CD14-positive monocyte (primary cell): ENCODE measurements at places on chromosomes 16 and 17. TPM values are rescaled to one million over a fixed set of nuclear protein-coding genes. Genes with fewer than 3 reads are reported as not detected.

DNA sequence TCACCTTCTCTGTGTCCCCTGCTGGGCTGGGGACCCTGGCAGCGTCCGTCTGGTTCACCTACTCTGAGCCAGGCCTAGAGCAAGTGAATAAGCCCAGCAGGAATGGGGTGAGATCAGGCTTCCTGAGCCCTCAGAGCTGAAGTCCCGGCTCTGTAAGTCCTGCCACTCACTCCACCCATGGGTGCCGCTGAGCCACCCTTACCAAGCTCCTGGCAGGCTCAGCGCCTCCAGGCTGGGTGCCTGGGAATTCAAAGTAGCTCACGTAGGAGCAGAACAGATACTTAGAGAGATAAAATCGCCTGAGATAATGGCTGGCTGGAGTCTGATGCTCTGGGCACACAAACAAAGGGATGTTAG lies 9.8 kb upstream of the LASP1NB start:
- H3K4me1 ChIP-seq = no peaks in the 10 kb centered on the region
- no peaks in the 10 kb centered on the region for H3K27me3 ChIP-seq
- DNase-seq = no peak
- H3K4me3 ChIP-seq = no peak overlapping the region
- peaks cover 100% of the 10 kb centered on the region for H3K36me3 ChIP-seq

DNA sequence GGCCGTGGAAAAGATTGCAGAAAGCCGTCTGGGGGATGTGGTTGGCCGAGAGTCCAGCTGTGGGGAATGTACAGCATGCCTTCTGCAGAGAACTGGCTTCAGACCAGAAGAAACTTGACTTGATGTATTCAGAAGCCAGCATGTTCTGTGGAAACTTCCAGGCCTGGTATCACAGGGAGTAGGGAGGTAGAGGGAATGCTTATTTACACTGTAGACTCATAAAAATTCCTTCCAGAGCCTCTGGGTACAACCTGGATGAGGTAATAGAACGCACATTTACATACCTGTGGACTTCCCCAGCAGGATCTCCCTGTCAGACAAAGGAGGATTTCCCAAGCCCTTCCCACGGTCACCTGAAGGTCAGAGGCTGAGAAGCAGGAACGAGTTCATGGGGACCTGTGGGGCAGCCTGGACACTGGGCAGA lies 11.8 kb upstream of the GAS7 start:
- DNase-seq = no peak
- no peaks in the 10 kb centered on the region for H3K36me3 ChIP-seq
- H3K27ac ChIP-seq = no peak overlapping the region
- H3K4me1 ChIP-seq = peaks cover 28% of the 10 kb centered on the region
- no peak overlapping the region for H3K4me3 ChIP-seq
- no peaks in the 10 kb centered on the region for H3K27me3 ChIP-seq

DNA sequence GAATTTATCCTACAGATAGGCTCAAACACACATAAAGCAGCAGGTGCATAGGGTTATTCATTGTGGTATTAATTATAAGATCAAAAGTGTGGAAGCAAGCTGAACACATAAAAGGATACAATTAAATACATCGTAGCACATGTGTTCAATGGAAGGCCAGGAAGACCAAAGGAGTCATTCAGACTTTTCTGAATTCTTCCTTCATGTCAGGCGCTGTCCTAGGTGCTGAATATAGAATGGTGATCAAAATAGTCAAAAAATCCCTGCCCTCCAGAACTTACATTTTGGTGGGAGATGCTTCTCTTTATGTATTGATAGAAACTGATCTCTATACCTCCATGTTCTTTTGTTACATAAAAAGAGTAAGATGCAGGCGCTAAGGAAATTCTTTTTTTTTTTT lies 439.0 kb upstream of the ASIC2 start:
- no peak overlapping the region for H3K4me3 ChIP-seq
- no peak for DNase-seq
- no peak overlapping the region for H3K27ac ChIP-seq

- H3K4me3 ChIP-seq = no peak overlapping the region
- no peaks in the 10 kb centered on the region for H3K36me3 ChIP-seq
- no peaks in the 10 kb centered on the region for H3K27me3 ChIP-seq
- no peak overlapping the region for H3K27ac ChIP-seq
- DNase-seq = no peak
These were observed 51.2 kb downstream of the SYCE1L start for GRCh38 chr16:77250400-77250799.

- no peak for DNase-seq
- no peaks in the 10 kb centered on the region for H3K4me1 ChIP-seq
- no peak overlapping the region for H3K4me3 ChIP-seq
These were observed 867.7 kb upstream of the EEF2KMT start for GRCh38 chr16:5965321-5965720.

DNA sequence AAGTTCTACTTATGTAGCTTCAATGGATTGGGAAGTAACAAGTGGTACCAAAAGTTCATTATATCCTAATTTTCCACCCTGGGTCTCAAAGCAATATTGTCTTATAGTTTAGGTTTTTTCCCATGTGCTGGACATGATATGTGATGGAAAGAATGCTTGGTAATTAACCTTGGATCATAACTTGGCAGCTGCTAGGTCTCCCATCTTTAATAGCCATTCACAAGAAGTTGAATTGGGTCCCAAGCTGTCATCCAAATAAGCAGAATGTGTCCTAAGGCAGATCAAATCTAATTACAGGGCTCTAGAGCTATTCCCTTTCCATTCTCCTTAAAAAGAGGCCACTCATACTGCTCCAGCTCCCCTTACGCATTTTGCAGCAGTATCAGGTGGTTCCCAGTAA lies 44.7 kb upstream of the KCNJ16 start:
- H3K27ac ChIP-seq = no peak overlapping the region
- no peaks in the 10 kb centered on the region for H3K36me3 ChIP-seq
- H3K4me3 ChIP-seq = no peak overlapping the region
- DNase-seq = no peak
- H3K27me3 ChIP-seq = no peaks in the 10 kb centered on the region

GRCh38 chr17:68820825-68821481 lies 134.2 kb downstream of the ABCA8 start:
- no peak overlapping the region for H3K4me3 ChIP-seq
- no peak overlapping the region for H3K27ac ChIP-seq
- no peak for DNase-seq
- H3K27me3 ChIP-seq = no peaks in the 10 kb centered on the region

GRCh38 chr17:29645515-29646051 lies 22.9 kb upstream of the CORO6 start:
- no peaks in the 10 kb centered on the region for H3K27me3 ChIP-seq
- H3K36me3 ChIP-seq = peaks cover 99% of the 10 kb centered on the region
- DNase-seq = no peak
- no peaks in the 10 kb centered on the region for H3K4me1 ChIP-seq
- H3K4me3 ChIP-seq = no peak overlapping the region
- H3K27ac ChIP-seq = no peak overlapping the region

DNA sequence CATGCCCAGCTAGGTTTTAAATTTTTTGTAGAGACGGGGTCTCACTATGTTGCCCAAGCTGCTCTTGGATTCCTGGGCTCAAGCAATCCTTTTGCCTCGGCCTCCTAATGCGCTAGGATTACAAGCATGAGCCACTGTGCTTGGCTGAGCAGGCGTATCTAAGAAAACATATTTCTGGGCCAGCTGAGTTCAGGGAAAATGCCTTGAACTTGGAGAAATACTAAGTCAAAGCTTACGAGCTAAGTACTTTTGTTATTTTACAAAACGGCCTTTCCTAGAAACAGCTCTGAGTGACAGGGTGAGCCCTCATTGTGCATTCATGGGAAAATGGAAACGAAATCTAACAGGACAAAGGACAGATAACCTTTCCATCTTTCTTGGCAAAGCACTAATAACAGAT lies 24.7 kb downstream of the DNAI2 start:
- no peak for DNase-seq
- H3K4me3 ChIP-seq = no peak overlapping the region
- no peaks in the 10 kb centered on the region for H3K27me3 ChIP-seq
- H3K36me3 ChIP-seq = no peaks in the 10 kb centered on the region
- H3K27ac ChIP-seq = no peak overlapping the region

GRCh38 chr17:77649717-77650211 lies 308.7 kb upstream of the TNRC6C start:
- DNase-seq = no peak
- H3K27ac ChIP-seq = no peak overlapping the region
- no peaks in the 10 kb centered on the region for H3K27me3 ChIP-seq
- H3K4me3 ChIP-seq = no peak overlapping the region
- no peaks in the 10 kb centered on the region for H3K36me3 ChIP-seq
- H3K4me1 ChIP-seq = no peaks in the 10 kb centered on the region

GRCh38 chr17:78383725-78384471 lies 5.4 kb downstream of the PGS1 start:
- H3K4me1 ChIP-seq = peaks cover 99% of the 10 kb centered on the region
- H3K27me3 ChIP-seq = no peaks in the 10 kb centered on the region
- no peaks in the 10 kb centered on the region for H3K36me3 ChIP-seq
- no peak overlapping the region for H3K4me3 ChIP-seq
- peak overlapping the region; percentile 99 for H3K27ac ChIP-seq

DNA sequence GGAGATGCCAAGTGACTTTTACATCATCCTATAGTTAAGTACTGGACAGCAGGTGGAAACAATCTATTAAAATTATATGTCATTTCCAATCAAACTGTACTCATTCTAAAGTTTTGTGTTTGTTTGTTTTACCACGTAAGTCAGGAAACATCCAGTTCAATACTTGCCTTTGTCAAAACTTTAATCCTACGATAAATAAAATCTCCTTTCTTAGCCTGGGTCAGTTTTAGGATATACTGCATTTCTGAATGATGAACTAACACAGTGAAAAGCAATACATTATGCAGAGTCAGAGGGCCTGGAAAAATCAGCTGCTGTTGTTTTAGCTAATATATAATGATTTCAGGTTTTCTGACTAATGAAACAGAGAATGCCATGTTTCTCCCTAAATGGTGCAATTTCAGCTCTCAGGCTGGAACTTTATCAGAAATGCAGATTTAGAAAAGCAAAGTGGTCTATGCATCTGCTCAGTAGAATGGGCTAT lies 756.4 kb downstream of the CDH11 start:
- no peak for DNase-seq
- H3K4me3 ChIP-seq = no peak overlapping the region
- H3K27ac ChIP-seq = no peak overlapping the region
- no peaks in the 10 kb centered on the region for H3K36me3 ChIP-seq

GRCh38 chr16:4882633-4883285 lies 35.5 kb downstream of the UBN1 start:
- no peaks in the 10 kb centered on the region for H3K4me1 ChIP-seq
- H3K4me3 ChIP-seq = no peak overlapping the region
- no peak for DNase-seq
- peaks cover 78% of the 10 kb centered on the region for H3K36me3 ChIP-seq
- no peak overlapping the region for H3K27ac ChIP-seq

DNA sequence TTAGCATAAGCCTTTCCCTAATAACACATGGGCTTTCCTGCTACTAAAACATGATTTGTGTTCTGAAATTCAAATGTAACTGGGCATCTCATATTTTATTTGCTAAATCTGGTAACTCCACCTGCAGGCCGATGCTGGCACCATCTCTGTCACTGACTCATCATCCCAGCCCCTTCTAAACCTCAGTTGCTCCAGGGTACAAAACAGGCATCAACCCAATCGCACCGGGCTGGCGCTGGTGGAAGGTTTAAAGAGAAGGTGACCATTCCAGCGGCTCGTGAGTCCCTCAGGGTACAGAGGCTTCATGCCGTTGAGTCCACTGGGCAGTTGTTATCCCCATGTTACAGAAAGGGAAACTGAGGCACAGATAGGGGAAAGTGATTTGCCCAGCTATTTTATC lies 27.1 kb downstream of the PPL start:
- no peaks in the 10 kb centered on the region for H3K36me3 ChIP-seq
- no peaks in the 10 kb centered on the region for H3K4me1 ChIP-seq
- no peak overlapping the region for H3K4me3 ChIP-seq
- DNase-seq = no peak

DNA sequence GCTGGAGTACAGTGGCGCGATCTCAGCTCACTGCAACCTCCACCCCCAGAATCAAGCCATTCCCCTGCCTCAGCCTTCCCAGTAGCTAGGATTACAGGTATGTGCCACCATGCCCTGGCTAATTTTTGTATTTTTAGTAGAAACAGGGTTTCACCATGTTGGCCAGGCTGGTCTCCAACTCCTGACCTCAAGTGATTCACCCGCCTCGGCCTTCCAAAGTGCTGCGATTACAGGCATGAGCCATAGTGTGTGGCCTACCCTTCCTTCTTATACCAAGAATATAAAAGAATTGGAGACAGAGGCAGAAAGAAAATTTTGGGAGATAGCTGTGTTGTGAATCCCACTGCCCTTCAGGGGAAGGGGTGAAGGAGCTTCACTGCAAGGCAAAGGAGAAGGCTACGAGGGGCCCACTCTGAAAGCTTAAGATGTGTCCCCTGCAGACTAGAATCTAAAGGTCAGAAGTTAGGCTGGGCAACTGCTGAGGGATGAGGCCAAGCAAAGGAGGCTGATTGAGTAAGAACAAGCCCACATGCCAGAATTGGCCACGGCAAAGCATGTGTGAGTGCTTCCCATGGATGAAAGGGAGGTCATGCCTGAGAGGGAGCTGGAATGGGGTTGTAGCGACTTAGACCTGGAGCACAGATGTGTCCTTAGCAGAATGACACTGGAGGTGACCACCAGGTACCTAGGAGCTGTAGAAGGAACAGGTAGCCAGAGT lies 8.4 kb upstream of the CRYBA1 start:
- H3K27me3 ChIP-seq = no peaks in the 10 kb centered on the region
- no peaks in the 10 kb centered on the region for H3K36me3 ChIP-seq
- H3K4me3 ChIP-seq = no peak overlapping the region

DNA sequence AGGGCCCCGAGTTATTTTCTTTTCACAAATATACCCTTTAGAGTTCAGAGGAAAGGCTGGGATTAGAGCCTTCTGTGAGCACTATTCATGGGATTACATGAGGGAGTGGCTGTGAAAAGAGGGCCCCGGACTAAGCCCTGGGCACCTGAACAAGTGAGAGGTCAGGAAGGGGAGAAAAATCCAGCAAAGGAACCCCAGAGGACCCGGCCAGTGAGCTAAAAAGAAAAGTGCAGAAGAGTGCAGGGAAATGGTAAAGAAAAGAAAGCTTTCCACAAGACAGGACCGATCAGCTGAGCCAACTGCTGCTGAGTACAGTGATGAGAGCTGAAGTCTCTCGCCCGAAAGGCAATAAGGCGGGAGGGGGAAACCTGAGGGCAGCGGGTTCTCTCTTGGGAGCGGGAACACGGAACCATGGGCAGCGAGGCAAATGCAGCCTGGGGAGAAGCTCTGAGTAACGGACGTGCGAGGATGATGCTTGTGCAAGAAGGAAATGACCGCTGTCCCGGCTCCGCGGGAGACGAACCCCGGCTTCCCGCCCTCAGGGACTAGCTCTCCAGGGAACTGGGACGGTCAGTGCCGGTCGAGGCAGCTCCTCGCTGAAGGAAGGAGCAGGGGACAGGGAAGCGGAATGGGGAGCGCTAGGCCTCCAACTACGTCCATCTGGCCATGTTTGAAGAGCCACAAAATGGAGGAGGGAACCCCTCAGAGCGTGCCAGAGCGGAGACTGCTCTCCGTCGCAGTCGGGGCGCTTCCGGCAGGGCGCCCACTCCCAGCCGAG lies 665 bp upstream of the ALDH3A2 start:
- DNase-seq = peak; percentile 89
- no peaks in the 10 kb centered on the region for H3K27me3 ChIP-seq
- H3K4me3 ChIP-seq = peak overlapping the region; percentile 49
- H3K36me3 ChIP-seq = peaks cover 12% of the 10 kb centered on the region
- peak overlapping the region; percentile 99 for H3K27ac ChIP-seq

- peaks cover 93% of the 10 kb centered on the region for H3K36me3 ChIP-seq
- H3K4me1 ChIP-seq = no peaks in the 10 kb centered on the region
- H3K27me3 ChIP-seq = no peaks in the 10 kb centered on the region
- H3K27ac ChIP-seq = peak overlapping the region; percentile 14
These were observed 23.7 kb upstream of the RCVRN start for GRCh38 chr17:9928601-9929333.

Gene PRRT2
- polyA plus RNA-seq = not detected

Gene TEX14
- not detected for polyA plus RNA-seq

Gene DUS2
- 18.4 TPM for polyA plus RNA-seq

Gene CCL2
- polyA plus RNA-seq = 44.9 TPM

Gene FBXW10B
- not detected for polyA plus RNA-seq

Gene NAGS
- polyA plus RNA-seq = 0.93 TPM

Gene CCL17
- not detected for polyA plus RNA-seq

Gene AGRP
- polyA plus RNA-seq = 0.32 TPM
